ENCODE measurements at places on chromosomes 5 and 9.

GRCh38 chr5:113548396-113548795, 34.9 kb downstream of the YTHDC2 start:
- no peak for DNase-seq

GRCh38 chr9:118459913-118460312, 755.7 kb downstream of the TLR4 start:
- DNase-seq = no peak

DNA sequence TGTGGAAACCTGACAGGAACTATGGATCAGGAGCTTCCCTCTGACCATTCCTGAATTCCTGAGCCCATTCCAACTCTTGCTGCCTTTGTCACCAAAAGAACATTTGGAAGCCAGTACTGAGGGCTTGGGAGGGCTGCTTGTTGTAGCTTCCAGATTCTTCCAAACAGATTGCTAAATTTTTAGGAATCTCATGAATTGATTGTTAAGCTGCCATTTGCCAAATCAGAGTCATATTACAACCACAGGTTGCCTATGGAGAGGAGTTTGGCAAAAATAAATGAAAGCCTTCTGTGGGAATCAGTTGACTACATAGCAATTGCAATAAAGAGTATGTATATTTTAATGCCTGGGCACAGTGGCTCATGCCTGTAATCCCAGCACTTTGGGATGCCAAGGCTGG, 39.2 kb upstream of the SLC28A3 start:
- no peak for DNase-seq

- no peak for DNase-seq
Measured at GRCh38 chr5:142204219-142204618, 95.6 kb downstream of the NDFIP1 start.

GRCh38 chr9:124263800-124264426, 6.2 kb downstream of the NEK6 start:
- DNase-seq = no peak

DNA sequence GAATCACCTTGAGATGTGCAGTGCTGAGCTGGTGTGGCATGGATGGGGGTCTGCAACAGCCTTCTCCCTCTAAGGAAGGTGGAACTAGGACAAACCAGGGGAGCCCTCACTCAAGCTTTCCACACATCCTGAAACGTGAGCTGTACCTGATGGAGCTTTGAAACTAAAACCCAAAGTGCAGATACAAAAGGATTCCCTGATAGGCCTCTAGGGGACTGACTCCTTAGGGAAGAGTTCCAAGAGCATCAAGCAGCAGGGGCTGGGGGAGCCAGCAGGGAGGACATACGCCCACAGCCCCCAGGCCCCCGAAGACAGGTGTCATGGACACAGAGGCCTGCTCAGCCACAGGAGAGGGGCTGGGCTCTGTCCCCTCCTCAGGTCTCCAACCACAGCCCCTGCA, 17.7 kb downstream of the ARHGEF37 start:
- no peak for DNase-seq

DNA sequence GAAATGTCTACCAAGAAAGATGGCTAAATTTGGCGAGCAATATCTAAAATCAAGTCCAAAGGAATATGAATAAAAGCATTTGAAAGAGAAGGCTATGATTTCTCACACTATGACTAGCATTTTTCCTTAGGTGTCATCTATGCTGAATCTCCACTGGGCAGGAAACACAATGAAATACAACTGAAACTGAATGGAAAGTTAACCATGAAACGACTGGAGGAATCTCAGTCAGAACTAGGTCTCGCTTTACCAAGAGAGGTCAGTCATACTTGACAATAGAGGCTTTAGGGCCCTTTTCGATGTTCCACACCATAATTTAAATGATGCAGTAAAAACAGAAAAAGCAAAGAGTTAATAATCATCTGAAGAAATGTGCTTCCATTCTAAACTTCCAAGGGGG, 339.0 kb downstream of the PDE4D start:
- DNase-seq = no peak

DNA sequence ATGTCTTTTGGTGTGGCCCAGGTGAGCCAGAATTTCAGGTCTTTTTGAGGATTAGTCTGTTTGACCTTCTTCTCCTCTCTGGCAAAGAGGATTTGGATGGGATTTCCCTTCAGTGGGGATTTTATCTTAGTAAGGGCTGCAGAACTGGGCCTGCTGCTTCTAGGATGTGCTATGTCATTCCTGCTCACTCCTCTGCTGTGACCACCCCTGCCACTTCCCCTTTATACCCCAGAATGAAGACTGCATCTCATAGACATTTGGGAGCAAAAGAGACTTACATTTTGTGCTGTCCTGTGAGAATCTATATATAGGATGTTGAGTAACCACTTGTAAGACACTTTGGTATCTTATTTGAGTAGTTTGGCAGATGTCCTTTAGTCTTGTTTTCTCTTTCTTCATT, 76.2 kb downstream of the ARHGAP26 start:
- DNase-seq = peak; percentile 59

DNA sequence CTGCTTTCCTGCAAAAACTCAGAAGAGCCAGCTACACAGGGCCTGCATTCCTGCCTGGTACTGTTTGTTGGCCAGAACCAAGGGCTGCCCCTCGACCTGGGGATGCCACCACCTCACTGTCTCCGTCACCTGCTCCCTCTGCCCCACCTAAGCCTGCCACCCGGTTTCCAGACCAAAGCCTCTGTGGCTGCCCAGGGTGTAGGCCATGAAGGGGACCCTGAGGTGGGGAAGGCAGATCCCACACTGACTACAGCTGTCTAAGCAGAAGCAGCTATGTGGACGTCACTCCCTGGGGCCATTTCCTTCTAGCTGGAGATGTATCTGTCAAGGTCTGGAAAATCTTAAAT, 35.8 kb downstream of the RASGEF1C start:
- DNase-seq = no peak

- DNase-seq = no peak
Measured at GRCh38 chr5:31707329-31707728, 68.4 kb downstream of the PDZD2 start.

DNA sequence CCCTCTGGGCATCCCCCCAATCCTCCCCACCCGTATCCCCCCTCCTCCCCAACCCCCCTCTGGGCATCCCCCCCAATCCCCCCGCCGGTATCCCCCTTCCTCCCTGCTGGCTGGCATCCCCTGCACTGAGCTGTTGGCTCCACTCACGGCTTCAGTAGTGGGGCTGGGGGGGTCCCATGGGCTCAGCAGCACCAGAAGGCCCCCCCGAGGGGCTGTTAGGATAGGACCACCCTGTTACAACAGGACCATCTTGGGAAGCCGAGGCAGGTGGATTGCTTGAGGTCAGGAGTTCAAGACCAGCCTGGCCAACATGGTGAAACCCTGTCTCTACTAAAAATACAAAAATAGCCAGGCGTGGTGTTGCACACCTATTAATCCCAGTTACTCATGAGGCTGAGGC, 42.4 kb downstream of the EXD3 start:
- no peak for DNase-seq

DNA sequence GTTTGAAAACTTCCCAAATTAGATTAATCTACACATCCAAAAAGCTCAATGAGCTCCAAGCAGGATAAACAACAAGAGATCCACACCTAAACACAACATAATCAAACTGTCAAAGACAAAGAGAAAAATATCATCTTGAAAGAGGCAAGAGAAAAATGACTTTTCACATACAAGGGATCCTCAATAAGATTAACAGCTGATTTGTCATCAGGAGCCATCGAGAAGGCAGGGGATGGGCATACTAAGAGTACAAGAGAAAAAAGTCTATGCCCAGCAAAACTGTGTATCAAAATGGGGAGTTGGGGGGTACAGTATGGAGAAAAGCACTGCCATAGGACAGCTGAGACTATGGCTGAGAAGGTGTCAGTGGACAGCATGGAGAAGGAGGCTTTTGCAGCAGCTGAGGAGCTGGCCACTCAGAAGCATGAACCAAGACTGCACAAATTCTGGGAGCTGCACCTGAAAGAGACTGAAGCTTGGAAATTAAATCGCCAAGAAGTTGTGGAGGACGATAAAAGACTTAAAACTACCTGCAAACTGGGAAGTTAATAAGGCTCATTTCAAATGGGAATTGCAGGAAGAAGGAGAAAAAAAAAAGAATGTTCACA, 20.9 kb downstream of the DNAJB5 start:
- no peak for DNase-seq

DNA sequence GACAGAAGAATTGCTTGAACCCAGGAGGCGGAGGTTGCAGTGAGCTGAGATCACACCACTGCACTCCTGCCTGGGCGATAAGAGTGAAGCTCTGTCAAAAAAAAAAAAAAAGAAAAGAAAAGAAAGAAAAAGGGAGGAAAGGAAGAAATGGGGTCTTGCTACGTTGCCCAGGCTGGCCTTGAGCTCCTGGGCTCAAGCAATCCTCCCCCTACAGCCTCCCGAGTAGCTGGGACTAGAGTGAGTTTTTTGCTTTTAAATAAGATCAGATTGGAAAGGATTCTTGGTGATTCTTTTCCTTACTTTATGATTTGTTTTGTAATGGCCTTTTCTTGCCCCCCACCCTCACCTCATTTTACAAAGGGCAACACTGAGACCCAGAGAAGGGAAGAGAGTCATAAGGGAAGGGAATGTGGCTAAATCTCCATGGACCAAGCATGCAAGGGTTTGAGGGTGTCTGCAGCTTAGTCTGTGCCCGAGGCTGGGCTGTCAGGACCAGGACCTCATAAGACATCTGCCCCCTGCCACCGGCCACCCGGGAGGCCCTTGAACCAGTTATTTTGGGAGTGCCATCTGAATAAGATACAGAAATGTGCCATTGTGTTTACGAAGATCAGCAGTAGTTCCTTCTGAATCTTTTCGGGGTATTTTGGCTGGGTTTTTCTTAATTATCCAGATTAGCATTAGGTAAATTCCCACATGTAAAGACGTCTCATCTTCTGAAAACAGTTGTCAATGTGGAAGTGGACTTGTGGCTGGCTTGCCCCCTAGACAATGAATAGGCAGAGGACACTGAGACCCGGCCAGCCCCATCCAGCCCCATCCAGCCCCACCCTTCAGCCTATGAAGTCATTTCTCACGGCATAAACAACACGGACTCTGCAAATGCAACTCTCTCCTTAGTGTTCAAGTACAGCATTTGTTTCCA, 44.5 kb upstream of the GRHPR start:
- DNase-seq = no peak
